ENCODE measurements at places on chromosomes 1 and 21.

DNA sequence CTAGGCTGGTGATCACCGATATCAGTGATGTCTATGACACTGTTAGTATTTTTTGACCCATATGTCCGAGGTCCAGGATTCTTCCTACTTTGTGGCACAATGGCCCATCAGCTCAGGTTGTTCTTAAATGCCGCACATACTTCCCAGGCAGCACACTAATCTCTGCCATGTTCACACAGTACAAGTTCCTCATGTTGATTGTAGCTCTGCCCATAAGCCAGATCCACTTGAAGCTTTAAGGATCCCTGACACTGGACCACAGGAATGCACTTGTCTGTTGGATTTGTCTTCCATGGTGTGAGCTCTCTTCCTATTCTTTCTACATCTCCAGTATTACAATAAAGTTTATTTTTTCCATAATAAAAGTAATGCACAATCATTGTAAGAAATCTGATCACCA lies 69.5 kb downstream of the DDX20 start:
- no peak for DNase-seq

DNA sequence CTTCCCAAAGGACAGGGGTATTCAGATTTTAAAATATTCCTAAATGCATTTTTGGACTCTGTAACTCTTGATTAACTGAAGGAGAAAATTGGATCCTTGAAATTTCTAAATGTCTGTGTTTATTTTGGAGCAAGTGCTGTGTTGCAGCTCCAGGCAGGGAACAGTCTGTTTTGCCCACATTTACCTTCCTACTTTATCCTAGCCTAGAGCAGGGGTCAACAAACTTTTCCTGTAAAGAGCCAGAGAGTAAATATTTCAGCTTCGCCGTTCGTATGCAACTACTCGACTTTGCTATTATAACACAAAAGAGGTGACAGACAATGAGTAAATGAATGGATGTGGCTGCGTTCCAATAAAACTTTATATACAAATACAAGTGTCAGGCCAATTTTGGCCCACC lies 402.2 kb downstream of the GPATCH2 start:
- DNase-seq, result no peak

- no peak for DNase-seq
These were observed 6.9 kb downstream of the PTPRF start for GRCh38 chr1:43537423-43538142.

GRCh38 chr1:111454859-111455641 lies 5.8 kb downstream of the ATP5PB start:
- no peak for DNase-seq

DNA sequence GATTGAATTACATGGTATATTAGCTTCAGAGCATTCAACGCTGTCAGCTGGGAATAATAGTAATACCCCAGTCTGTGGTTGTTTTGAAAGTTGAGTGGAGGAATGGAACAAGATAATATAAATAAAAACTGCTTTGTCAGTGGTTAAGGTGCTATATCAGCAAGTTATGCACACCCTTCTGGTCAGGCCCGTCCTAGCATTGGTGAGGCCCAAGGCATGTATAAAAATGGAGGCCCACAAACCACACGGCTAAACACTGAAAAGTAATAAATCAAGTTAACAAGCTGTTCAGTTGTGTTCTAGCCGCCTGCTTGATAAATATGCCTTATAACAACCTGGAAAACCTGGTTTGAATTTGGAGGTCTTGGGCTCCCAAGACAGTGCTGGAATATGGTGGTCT lies 77.4 kb downstream of the PSMG1 start:
- no peak for DNase-seq

- DNase-seq, result no peak
These were observed 79.2 kb downstream of the EPS15 start for GRCh38 chr1:51439895-51440294.

All from tibial artery (tissue), 4 donors.